ENCODE measurements at places on chromosomes 13 and 19. TPM values are rescaled to one million over a fixed set of nuclear protein-coding genes. Genes with fewer than 3 reads are reported as not detected.

- peak; percentile 25 for DNase-seq
These were observed at the start of gene STAP2 for GRCh38 chr19:4338441-4339355. TSS of gene STAP2 (minus strand) at chr19:4338827. CDS start at chr19:4338753, 74 bp downstream.

DNA sequence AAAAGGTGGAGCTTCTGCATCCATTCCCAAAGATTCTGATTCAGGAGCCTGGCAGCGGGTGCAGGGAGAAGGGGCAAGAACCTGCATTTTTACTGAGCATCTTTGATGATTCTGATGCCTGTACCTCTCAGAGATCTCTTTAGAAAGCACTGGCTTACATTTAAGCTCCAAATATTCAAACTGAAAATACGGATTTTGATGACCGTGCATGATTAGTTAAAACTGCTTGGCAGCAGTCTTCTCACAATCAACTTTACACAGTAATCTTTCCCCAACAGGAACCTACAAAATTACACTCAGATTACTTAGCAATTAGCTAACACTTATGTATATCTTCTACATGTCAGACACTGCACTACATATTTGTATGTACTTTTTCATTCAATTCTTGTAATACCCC, 108.9 kb downstream of the DOCK9 start:
- DNase-seq, result no peak

DNA sequence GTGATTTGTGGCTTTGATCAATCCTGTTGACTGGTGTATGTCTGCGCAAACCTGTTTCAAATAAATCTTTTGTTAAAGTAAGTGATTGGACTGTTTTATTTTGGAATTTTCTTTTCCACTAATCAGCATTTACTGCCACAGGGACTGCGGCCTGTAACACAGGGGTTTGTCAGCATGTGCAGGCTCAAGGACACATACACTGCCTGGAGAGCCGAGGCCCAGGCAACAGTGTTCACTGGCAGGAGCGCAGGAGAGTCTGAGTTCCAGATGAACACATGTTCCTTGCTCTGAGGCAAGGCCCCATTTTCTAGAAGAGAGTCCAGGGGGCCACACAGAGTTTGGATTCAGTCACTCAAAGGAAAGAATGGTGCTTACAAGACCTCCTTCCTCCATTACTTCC, 26.0 kb downstream of the SHISA2 start:
- no peak for DNase-seq

GRCh38 chr13:100502446-100502845, 86.1 kb downstream of the GGACT start:
- DNase-seq, result no peak

GRCh38 chr13:56412856-56413255, 727.9 kb upstream of the PRR20A start:
- no peak for DNase-seq

DNA sequence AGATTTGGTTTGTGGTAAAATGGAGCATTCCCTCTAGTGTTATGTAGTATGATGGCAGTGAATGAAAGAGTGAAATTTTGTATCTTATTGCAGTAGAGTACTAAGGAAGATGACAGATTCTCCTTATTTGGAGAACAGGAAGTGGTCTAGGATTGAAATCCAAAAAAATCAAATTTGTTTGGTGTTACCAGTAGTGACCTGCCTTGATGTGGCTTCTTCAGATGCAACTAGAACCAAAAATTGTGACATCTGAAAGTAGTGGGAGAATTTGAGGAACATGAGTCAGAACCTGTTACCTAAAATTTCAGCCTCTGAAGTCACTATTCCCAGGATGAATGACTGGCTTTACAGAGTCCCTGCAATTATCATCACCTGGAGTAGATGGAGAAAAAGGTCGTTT, 165.9 kb downstream of the KLF5 start:
- DNase-seq, result no peak

- no peak for DNase-seq
These were observed at the start of gene STOML3 for GRCh38 chr13:38990693-38991092. TSS of gene STOML3 (minus strand) at chr13:38990831. CDS start at chr13:38990721, 110 bp downstream.

GRCh38 chr19:7898967-7899366, 4.7 kb upstream of the MAP2K7 start:
- DNase-seq, result no peak

- DNase-seq, result no peak
These were observed 280.1 kb upstream of the TMTC4 start for GRCh38 chr13:100954430-100955305.

MEDAG gene
- 110 TPM for total RNA-seq

DNA sequence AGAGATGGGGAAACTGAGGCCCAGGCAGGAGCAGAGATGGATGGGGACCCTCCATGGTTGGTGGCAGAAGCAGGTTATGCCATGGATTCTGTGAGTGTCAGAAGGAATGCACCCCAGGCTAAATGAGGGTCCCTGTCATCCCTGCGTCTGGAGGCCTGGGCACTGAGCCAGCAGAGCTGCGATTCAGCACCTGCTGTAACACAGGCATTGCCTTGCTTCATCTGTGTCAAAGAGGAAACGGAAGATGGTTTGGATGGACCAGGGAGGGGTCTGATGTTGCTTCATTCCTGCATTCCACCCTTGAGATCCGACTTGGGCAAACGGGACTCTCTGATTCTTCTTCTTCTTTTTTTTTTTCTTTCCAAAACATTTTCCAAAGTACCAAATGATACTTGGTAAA, 1.2 kb downstream of the C5AR1 start:
- DNase-seq, result no peak

DNA sequence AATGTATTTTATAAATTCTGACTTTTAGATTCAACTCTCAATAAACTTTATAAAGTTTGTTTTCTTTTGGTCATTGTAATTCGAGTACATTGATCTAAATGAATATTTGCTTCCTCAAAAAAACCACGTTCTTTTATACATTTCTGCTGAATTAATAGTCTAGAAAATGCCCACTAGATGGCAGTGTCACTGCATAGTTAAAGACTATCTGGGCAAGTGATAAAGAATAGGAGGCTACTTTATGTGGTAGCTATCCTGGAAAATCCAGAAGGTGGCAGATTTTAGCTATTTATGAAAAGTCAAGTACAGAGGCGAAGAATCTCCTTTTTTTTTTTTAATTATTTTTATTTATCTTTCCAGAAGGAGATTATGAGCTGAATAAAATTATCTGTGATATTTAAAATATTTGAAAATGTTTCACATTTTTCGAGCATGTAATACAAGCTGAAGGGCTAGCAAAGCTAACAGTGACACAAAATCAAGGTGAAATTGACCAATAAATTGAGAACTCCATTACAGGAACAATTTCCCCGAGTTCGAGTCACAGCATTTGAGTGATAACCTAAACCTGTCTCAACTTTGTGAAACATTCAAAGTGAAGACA, 221.8 kb downstream of the OLFM4 start:
- DNase-seq, result peak; percentile 71

GRCh38 chr13:24160458-24161009, at the start of gene SPATA13:
TSS of gene SPATA13 (plus strand) at chr13:24160720. CDS start at chr13:24222930, 62,210 bp downstream.
- DNase-seq, result peak; percentile 57

- DNase-seq, result peak; percentile 83
These were observed 22.5 kb upstream of the KLF2 start for GRCh38 chr19:16301999-16302694.

DNA sequence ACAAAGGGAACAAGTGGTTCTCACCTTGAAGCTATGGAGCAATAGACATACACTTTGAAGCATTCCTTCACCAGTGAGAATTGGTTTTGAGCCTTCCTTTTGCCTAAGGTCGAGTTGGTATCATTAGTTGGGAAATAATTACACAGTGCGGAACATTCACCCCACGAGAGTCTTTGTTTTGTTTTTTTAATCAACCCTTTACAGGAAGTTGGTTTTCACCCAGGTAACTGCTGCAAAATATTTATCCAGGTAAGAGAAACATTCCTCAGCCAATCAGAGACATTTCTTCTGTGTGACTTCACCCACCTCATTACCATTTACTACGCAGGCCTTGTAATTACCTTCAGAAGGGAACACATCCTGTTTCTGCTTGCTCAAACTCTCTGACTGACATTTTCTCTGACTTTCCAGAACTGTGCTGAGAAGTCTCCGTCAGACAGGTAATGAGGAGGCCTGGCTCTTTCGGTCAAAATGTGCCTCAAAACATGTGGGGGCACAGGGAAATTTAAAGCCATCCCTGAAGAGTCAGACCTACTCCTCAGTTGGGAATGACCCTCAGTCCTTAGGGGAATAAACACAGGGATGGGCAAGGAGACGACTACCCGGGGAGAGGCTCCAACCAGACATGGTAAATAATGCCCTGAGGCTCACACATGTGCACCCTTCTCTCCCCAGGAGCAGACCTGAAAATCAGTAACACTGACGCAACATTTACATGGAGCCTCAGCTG, 22.7 kb upstream of the SERP2 start:
- DNase-seq, result no peak

DNA sequence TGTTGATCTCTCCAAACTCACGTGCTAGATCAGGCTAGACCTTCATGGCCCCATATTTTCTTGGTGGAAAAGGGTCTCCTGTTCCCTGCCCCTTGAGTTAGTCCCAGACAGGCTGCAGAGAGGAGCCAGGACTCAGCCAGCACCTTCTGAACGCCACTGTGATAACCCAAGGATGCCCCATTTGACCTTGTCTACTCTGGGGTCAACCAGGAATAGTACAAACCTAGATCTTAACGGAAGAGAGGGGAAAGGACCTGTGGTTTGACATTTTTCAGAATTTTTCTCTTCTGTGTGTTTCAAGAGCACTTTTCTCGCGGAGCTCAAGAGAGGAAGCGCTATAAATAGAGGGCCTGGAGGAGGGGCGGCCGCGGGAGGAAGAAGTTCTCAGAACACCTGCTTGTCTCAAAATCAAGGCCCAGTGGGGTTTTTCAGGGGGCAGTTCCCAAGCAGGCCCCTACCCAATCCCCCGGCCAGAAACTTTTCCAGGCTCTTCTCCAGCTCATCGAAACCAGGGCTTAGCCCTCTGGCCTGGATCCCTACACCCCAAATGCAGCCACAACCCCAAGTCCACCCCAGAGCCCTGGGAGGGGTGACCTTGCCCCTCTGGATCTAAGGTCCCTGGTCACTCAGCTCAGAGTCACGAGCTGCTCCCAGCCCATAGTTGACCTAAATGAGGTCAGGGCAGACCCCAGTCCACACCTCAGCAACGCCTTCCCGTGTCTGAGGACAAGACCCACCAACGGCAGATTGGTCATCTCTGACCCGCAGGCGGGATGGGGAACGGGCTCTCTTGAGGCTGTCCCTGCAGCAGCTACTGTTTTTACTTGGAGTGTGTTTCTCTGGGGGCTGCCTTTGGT, 75.6 kb upstream of the TM9SF2 start:
- no peak for DNase-seq

GRCh38 chr13:99313501-99313900, 6.3 kb upstream of the GPR183 start:
- DNase-seq, result peak; percentile 92

- no peak for DNase-seq
These were observed 10.0 kb downstream of the C3 start for GRCh38 chr19:6710273-6711077.

P2RY11 gene
- 2.4 TPM for total RNA-seq

DNA sequence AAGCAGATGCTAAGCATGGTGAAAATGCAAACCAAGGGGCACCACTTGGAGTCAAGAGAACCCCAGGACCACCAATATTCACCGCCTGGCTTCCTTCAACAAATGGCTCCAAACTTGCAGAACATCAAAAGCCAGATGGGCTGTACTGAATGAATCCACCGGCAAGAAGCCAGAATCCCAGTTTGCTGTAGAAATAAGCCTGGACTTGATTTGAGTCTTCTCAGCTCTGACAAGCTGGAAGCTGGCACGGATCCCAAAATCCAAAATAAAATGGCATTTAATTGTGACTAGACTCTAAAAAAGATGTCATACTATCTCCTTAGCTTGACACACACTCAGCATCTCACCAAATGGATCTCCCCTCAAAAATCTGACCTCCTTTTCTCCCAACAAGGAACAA, 11.9 kb downstream of the EFNB2 start:
- DNase-seq, result no peak

AMER2 gene
- total RNA-seq, result not detected

UBE2L5 gene
- total RNA-seq, result not detected

DNA sequence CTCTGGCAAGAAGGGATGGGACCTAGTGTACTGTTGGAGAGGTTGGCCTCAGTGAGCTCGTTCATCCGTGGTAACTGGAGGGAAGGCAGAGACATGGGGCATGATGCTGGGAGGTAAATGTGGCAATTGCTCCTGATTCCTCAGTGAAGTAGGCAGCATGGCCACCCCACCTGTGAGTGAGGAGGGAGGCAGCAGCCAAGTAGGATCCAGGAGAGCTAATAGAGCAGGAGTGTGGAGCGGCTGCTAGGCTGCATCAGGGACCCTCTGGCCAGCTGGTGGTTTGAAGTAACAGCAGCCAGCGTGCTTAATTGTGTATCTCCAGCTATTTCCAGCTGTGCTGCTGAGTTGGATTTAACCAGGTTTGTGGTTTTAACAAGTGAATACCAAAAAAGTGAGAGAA, 24.7 kb downstream of the TM9SF2 start:
- no peak for DNase-seq

POU2F2 gene
- total RNA-seq, result 0.26 TPM

ERCC1 gene
- total RNA-seq, result 57.3 TPM

- DNase-seq, result no peak
These were observed 190.3 kb downstream of the KCNRG start for GRCh38 chr13:50205581-50205980.

KLK12 gene
- total RNA-seq, result not detected

LILRB1 gene
- 0.13 TPM for total RNA-seq

PSG2 gene
- total RNA-seq, result not detected

DNA sequence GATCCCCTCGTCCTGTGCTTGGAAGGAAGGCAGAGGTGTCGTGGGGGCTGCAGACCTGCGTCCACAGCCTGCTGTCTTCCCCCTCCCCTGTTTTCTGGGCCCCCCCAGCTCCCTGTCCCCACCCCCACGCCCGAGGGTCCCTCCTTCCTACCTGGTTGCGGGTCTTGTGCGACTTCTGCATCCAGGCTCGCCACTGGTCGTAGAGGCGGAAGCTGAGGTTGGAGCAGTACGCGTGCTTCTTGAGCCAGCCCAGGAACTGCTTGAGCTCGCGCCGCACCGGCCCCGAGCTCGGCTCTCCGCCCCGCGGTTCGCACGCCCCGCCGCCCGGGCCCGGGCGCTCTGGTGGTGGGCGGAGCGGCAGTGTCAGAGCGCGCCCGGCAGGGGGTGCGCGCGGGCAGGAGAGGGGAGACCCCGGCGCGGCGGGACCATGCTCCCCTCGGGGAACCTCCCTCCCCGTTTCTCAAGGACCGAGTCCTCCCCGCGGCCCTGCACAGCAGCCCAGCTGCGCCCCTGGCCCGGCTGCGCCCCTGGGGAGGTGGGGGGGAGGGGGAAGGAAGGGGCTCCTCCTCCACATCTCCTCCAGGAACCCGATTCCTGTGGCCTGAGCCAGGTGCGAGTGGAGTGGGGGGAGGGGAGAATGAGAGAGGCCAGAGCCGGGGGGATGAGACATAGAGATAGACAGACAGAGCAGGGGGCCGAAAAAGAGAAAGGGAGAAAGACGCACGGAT, 5.7 kb downstream of the REX1BD start:
- no peak for DNase-seq
